ENCODE measurements at places on chromosomes 5 and 9. TPM values are rescaled to one million over a fixed set of nuclear protein-coding genes. Genes with fewer than 3 reads are reported as not detected.

The PHF24 gene
- 0.07 TPM for polyA plus RNA-seq

The MYOT gene
- polyA plus RNA-seq = 13.1 TPM

DNA sequence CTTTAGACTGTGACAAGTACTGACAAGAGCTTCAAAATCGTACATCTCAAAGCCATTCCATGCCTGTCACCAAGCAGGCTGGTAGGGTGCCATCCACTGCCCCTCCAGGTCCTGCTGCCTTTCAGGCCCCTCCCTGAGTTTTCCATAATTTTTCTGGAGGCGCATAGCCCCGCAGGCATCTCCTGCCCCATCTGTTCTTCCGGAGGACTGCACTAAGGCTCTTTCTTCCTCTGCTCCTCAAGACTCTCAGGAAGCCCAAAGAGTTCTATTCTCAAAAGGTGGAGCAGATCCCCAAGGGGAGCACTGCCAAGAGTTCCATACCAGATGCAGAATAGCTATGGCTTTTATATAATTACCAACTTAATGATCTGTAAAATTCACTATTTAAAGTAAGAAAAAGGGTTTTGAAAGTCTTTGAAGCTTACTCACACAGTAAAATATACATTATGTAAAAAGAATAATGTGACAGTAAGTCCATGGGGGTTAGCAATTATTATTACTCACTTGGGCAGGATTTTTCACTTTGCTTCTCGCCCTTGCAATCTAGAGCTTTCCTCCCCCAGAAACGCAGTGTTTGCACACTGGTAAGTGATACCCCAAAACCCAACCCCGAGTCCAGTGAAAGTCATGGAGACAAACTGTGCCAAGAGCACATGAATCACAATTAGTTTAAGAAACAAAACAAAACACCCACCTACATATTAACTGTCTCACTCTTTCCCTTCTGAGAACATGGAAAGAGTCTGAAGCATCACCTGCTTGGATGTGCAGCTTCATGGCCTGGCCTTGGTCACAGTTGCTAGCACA is 114.1 kb upstream of the DAPK1 start:
- no peak for DNase-seq

GRCh38 chr5:115480271-115480670 is 64.3 kb downstream of the FEM1C start:
- no peak for DNase-seq

DNA sequence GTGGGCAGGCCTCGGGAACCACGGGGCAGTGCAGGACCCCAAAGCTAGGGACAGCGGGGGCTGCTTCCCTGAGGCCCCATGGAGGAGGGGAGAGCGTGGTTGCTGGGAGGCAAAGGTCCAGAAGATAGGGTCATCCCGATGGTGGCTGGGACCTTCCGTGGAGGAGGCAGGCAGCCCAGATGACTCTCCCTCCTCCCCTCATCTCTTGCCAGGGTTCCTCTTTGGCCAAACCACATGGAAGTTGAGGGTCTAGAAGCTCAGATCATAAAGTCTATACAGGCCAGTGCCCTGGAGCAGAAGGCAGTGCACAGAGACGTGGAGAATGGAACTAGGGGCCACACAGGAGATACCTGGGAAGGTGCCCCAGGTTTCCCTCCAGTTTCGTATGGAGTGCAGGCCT is 22.6 kb downstream of the DAB2IP start:
- DNase-seq = no peak

- DNase-seq = no peak
These were observed 1019.5 kb downstream of the NR2F1-AS1 start for GRCh38 chr5:92561411-92561959.

DNA sequence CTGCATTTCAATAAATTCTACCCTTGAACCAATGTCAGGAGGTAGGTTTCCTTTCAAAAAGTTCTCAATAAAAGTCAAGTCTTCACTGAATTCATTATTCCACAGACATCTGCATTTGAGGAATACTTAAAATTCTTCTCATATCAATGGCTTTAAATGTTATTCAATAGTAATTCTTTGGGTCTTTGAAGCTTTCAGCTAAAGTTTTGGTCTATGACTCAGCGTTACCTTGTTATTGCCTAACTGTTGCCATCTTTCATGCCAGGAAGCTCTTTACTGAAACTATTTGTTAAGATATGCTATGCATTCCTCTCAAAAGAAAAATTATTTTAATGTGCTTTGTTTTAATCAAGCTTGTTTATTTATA is 170.5 kb downstream of the NNT start:
- no peak for DNase-seq

- DNase-seq = no peak
These were observed 2.1 kb upstream of the SMAD5 start for GRCh38 chr5:136130581-136130980.

The GPR150 gene
- polyA plus RNA-seq = 0.09 TPM

DNA sequence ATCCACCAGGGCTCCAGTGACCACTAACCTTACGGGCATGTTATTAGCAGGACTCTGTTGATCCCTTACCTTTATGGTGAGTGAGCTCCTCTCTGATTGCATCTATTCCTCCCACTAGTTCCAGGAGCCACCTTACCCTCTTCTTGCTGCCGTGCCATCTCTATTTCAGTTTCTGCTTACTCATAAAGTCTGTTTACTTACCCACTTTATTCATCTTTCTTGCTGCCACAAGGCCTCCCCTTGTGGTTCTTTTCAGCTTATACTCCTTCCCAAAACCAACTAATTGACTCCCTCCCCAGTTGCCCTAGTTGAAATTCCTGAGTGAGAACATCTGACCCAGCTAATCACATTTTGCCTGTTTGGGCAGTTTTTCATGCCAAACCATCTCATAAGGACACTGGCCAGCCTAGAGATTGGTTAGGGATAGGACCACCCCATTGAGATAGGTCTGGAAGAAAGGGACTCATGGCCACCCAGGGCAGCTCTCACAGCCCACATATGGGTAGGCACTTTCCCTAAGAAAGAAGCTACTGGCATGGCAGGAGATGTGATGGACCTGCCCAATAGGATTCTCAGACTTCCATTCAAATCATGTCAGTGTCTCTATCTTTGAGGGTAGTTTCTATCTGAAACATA is 412.7 kb downstream of the EFNA5 start:
- DNase-seq = no peak
